ENCODE measurements at places on chromosomes 1 and 21.

- no peak for DNase-seq
These were observed 31.2 kb upstream of the QSOX1 start for GRCh38 chr1:180123463-180123936.

DNA sequence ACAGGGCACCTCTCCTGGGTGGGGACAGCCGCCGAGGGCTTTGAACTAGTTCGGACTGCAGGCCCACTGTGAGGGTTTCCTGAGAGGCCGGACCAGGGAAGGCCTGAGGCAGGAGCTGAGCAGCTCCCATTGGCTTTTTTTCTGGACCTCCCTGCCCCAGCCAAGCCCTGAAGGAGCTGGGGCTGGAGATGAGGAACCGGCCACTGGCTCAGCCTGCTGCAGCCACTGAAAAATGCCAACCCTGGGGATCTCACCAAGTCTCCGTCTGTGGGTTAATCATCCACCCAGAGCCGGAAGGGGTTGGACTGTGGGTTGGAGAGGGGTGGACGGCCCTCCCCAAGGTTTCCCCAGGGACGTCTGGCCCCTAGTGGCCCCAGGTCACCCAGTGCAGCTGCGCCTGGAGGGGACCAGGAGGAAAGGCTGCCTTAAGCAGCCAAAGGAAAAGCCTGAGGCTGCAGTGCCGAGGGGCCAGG lies 2.5 kb downstream of the VWA1 start:
- DNase-seq: peak; percentile 68

DNA sequence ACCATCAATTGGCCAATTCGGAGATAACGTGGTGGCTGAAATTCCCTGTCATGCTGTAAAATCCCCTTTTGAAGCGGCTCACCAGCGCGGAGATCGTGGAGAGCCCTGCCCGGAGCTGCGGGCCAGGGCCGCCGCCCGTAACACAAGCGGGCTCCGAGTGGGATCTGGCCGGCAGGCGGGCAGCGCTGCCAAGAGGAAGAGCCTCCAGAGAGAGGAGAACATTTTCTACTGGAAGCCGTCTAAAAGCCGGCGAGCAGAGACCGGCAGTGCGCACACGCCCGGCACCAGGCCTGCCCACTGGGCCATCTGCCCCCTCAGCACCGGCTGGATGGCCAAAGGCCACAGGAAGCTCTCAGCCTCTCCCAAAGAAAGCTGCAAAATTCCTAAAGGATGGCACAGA lies 15.5 kb downstream of the SSBP3 start:
- no peak for DNase-seq

DNA sequence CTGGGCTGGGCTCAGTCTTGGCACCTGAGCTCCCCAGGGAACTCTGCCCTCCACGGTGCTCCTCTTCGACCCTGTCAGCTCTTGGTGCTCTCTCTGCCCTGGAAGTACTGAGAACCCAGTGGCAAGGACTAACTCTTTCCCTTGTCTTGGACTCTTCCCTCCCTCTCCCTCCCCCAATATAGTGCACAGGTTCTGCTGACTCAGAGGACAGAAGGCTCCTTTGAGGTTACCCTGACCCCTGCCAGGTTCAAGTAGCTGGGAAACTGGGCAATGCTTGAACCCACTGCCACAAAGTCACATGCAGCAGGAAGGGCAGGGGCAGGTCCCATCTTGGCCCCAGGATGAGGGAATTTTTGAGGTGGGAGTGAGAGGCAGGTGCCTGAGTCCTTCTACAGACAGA lies 20.3 kb downstream of the KCNQ4 start:
- DNase-seq: no peak

DNA sequence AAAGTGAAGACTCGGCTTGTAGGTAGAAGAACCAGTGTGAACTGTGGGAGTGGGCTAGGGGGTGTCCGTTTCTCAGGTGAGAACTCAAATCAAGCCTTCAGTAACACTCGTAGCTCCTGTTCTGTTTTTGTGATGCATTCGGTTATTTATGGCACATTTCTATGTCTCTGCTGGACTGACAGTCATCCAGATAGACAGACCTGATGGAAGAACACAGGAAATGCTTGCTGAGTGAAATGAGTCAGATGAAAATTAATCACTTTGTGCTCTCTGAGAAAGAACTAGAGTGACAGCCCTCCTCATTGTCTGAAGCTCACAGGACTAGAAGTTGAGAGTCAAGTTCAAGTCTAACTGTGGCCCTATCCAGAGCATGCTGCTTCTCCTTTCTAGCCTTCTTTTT lies 360.1 kb upstream of the PLXNA2 start:
- peak; percentile 34 for DNase-seq

- no peak for DNase-seq
These were observed 259.2 kb downstream of the MATN1 start for GRCh38 chr1:30464187-30464617.

GRCh38 chr1:118047006-118047649 lies 117.6 kb downstream of the WDR3 start:
- DNase-seq: peak; percentile 3

- DNase-seq: no peak
These were observed 112.3 kb downstream of the RPS6KC1 start for GRCh38 chr1:213163278-213163711.

- no peak for DNase-seq
These were observed 104.4 kb downstream of the PTPN14 start for GRCh38 chr1:214446772-214447556.

DNA sequence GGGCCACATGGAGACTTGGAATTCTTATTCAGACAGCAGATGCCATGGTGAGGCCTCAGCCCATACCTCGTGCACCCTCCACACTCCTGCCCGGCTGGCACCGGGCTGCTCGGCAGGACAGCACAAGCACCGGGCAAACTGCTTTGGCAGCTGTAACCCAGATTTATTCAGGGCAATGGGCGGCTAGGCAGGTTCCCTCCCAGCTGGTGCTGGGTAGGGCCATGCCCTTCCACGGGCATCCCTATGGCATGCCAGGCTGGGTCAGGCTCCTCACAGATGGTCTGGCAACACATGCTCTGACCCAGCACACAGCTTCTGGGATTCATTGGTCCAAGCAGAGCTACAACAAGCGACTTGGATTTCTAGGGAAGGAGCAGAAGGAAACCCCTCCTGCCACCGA lies 53.4 kb downstream of the ATP1A1 start:
- no peak for DNase-seq

DNA sequence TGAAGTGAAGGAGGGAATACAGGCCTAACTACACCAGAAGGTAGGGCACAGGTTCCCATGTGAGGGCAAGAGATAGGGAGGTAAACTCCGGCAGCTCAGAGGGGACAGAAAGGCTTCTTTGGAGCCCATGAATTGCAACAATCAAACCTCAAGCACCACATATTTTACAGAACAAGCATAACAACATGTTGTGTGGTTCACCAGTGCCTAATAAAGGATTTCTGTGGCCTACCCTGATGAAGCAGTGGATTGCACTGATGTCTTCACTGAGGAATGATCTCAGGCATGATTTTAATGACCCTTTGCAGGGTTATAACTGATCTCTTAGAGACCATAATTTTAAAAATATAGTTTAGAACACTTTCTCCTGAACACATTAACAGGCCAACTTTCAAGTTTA lies 77.4 kb downstream of the RUNX1 start:
- no peak for DNase-seq

DNA sequence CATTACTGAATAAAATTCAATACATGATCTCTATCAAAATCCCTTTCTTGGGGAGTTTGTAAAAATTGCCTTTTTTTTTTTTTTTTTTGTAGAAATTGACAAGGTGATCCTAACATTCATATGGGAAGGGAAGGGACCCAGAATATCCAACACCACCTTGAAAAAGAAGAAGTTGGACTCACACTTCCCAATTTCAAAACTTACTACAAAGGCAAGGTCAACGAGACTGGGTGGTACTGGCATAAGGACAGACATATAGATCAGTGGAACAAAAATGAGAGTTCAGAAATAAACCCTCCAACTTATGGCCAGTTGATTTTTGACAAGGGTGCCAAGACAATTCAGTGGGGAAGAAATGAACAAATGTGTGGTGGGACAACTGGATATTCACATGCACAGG lies 31.4 kb upstream of the CLSTN1 start:
- DNase-seq: no peak

DNA sequence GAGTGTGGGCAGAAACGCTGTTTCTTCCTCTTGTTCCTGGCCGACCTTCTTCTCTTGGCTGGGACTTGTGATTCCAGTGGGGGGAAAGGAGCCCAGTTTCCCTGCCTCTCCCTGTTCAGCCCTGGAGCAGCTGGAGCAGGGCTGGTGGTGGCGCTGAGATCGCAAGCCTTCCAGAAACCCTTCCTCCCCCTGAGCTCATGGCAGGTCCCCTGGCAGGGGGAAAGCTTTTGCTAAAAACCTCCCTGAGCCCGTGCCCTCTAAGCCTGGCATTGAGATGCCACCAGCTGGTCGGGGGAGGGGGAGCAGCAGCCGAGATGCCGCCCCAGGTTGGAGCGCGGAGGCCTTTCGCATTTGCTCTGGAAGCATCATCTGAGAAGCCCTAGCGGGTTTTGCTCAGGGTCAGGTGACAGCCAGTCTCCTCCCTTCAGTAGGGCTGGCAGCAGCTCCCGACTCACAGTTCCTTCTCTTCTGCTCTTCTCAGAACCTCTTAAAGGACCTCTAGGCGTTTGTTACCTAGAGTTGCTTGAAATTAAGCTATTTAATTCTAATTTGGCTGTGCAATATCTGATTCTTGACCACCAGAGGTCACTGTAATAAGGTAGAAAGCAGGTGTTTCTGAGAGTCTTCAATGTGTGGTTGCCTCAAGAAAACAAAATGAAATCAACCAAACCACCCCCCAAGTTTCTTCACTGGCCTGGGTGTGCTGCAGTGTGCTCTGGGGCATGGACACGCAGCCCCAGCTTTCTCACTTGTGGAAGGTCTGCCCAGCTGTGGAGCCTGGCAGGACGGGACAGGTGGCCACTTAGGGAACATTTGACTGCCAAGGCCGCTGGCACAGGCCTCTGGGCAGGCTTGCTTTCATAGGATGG lies 257.3 kb downstream of the CAMTA1 start:
- no peak for DNase-seq

DNA sequence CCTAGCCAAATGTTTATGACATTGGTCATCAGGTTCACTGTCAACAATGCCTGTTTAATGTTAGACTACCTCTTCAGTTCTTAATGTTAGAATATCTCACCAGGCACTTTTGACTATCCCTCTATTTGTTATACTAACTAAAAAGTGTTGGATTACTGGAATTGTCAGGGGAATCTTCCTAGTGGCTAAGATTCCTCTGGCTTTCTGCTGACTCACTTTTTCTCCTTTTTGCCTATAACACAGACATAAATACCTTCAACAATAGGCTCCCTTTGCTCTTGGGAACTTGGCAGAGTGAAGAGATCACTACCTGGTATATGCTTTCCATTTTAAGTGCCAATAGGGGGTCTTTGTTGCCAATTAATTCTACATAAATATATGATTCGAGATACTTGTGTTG lies 68.5 kb downstream of the TMEM200B start:
- no peak for DNase-seq

GRCh38 chr1:3352299-3352951 lies 102.0 kb upstream of the ARHGEF16 start:
- no peak for DNase-seq

DNA sequence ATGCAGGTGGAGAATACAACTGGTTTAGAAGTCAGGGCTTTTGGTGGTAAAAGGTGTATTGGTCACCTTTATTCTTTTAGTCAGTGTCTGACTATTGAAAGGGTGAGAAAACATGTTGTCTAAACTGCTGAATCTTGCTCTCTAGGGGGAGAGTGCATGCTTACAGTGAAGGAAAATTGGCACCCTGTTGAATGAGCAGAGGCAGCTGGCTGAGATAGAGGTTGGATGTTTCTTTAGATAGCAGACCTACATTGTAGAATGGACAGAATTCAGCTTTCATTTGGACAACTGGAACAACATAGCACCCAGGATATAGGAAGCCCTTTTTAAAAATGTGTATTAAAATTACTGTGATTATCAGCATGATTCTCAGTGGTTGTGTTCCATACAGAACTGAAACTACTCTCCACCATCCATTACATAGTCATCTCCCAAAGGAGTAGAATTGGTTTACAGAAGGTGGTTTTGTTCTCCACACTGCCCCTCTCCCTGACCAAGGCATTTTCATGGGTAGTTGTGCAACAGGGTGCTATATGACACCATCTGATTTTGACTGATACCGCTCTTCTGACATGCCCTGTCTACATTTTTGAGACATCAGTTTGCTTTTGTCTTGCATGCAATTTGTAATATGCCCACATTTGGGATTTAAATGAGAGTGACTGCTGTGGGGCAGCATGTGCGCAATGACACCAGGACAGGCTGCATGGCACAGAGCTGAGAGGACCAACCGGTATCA lies 16.2 kb downstream of the RHOU start:
- DNase-seq: peak; percentile 52

- no peak for DNase-seq
These were observed 11.4 kb upstream of the OLIG1 start for GRCh38 chr21:33058527-33058926.

- no peak for DNase-seq
These were observed 2082.6 kb downstream of the MRPL39 start for GRCh38 chr21:23524685-23525084.

GRCh38 chr1:154751690-154752089 lies 118.4 kb downstream of the KCNN3 start:
- peak; percentile 68 for DNase-seq

- no peak for DNase-seq
These were observed 24.8 kb upstream of the PRDM2 start for GRCh38 chr1:13675151-13675651.

DNA sequence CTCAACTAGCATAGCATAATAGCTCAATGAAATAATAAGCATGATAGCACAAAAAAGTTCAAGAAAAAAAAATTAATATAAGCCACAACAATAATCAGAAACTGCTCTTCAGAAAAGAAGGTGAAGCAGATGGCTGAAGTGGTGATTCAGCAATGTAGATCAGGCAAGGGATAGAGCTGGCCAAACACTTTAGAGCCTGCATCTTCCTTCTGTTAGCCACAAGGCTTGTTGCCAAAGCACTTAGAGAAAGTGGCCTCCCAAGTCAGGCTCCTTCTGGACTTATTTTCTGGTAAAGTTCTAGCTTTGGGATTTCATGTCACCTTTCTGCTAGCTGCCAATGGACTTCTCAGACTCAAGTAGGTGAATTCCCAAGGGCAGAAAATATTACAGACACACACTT lies 60.3 kb upstream of the C1orf87 start:
- no peak for DNase-seq

DNA sequence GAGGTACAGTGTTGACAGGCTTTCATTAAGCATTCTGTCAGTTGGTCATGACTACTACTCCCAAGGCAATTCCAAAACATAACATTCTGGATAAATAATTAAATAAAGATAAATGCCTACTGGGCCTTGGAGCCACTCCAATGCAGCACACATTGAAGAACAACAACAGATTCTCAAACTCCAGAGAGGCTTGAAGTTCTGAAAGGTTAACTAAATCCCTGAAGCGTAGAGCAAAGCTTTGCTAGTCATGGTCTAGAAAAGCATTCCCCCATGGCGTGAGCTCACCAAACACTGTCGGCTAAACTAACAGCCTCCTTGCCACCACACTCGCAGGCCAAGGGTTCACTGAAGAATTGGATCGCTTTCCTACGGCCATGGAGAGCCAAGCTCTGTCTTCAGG lies 268.0 kb downstream of the ATG4C start:
- no peak for DNase-seq

DNA sequence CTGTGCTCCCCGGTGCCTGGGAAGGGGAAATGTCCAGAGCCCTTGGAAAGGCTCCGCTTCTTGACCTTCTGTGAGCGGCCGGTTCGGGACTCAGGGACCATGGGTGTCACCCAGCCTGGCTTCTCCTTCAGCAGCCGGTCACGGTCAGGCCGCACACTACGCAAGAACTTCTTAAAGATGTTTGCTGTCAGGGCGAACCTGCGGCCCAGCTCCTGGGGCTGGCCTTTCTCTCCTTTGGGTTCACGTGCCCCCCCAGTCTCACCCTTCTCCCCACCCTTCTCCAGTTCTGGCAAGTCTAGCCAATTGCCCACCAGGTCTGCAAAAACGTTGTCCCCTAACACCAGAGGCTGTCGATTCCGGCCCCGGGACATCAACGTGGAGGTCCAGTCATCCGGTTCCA lies 12.1 kb downstream of the INKA2 start:
- DNase-seq: no peak
